ENCODE measurements at places on chromosomes 11 and 22.

DNA sequence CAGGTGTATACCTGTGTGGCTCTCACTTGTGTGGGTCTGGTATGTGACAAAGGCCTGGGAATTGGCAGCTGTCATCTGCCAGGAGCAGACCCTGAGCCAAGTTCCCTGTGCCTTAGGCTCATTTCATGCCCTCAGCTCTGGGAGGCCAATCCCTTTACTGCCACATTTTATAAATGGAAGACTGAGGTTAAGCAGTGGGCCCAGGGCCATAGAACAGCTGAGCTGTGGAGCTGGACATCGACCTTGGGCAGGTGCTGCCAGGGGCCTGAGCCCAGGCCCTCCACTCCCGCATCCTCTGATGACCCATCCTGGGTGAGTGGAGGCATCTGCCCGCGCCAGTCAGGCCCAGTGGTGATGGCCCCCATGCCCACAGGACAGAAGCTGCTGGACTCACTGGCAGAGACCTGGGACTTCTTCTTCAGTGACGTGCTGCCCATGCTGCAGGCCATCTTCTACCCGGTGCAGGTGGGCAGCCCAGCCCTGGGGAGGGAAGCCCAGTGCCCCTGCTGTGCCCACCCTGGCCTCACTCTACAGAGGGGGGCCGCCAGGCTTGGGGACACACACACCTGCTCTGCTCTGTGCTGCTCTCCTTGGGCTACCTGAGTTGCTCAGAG lies 20.9 kb upstream of the ARHGAP8 start:
- DNase-seq: no peak

GRCh38 chr11:62431171-62431901 lies 12.5 kb downstream of the SCGB1A1 start:
- DNase-seq: no peak

DNA sequence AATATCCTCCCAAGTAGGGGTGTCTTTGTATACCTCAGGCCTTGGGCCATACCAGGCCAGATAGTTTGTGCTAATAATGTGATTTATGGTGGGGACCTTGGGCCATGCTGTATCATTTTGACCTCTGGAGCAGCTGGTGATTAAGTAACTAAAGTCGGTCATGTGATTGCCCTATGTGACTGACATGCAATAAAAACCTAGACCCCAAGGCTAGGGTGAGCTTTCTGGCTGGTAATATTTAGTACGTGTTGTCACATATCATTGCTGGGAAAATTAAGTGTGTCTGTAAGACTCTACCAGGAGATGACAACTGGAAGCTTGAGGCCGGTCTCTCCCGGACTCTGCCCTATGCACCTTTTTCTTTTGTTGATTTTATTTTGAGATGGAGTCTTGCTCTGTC lies 12.6 kb upstream of the TFIP11 start:
- DNase-seq: no peak

DNA sequence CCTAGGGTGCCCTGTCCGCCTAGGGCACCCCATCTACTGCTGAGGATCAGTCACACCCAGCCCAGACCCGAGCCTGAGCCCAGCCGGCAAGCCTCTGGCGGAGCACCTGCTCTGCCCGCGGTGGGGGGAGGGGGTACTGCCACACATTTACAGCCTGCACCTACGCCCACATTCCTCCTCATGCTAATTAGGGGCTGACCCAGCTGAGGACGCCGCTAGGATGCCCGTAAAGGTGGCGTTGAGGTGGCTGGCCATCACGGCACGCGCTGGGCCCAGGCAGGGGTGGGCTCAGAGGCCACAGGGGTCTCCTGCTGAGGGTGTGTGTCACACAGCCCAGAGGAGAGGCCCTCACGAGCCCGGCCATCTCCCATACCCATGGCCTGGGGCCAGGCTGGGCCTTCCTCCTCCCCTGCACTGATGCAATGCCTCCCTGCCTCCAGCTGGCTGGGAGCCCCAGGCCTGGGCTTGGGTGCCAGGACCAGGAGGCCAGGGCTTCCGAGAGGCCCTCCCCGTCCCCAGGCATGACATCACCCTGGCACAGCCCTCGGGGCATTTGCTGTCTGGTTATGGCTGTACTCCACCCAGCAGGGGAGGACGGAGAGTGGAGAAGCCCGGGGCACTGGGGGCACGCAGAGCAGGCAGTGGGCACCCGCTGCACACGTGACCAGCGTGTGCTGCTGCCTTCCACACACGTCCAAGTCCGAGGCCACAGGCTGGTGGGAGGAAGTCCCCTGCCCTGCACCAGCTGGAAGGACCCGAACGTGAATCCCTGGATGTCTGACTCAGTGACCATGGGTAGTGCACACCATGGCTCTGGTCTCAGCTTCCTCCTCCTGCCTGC lies 12.7 kb downstream of the DUSP8 start:
- no peak for DNase-seq

GRCh38 chr22:22414266-22414665 lies 94.3 kb downstream of the ZNF280B start:
- DNase-seq: no peak

DNA sequence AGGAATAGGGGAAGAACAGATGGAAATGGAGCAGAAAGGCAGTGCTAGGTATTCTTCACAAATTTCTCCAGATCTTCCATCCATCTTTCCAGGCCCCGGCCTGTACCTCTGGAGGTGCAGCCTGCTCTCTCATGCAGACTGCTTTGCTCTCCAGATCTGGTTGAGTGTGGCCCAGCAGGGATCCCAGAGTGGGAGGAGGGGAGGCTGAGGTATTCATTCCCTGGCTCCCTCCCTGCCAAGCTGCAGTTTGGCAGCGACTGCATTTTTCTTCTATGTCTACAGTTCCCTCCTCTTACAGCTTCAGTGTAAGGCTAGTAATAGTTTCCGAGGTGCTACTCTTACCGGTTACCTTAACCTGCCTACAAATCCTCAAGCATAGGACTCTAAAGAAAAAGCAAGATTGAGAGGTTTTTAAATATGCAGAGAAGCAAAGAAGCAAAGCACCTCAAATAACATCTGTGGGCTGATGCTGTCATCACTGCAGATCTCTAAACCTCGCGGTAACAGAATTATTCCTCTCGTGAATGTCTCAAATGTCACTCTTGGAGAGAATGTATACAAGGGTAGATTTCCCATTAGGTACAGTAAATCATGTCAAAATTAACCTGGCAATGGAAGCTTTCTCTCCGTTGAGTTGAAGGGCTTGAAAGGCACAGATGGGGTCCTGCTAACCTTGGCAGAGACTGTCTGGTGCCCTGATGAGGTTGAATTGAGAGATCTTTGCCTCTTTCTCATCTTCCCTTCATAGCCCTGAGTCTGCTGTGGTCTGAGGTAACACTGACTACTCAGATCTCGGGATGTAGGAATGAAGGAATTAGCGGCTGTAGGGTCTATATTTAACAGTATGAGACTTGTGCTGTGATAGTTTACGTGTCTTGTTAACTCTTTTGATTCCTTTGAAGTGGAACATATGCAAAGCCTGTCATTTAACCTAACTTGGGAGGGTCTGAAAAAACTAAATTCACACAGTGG lies 297.9 kb upstream of the C11orf87 start:
- no peak for DNase-seq

- no peak for DNase-seq
Measured at GRCh38 chr11:77806993-77807392, 13.5 kb downstream of the RSF1 start.

- DNase-seq: no peak
Measured at GRCh38 chr11:72234920-72235319, 9.1 kb downstream of the PHOX2A start.

GRCh38 chr22:33652615-33653014 lies 267.7 kb downstream of the LARGE1 start:
- DNase-seq: no peak

GRCh38 chr11:19680829-19681368 lies 31.7 kb upstream of the NAV2 start:
- no peak for DNase-seq

DNA sequence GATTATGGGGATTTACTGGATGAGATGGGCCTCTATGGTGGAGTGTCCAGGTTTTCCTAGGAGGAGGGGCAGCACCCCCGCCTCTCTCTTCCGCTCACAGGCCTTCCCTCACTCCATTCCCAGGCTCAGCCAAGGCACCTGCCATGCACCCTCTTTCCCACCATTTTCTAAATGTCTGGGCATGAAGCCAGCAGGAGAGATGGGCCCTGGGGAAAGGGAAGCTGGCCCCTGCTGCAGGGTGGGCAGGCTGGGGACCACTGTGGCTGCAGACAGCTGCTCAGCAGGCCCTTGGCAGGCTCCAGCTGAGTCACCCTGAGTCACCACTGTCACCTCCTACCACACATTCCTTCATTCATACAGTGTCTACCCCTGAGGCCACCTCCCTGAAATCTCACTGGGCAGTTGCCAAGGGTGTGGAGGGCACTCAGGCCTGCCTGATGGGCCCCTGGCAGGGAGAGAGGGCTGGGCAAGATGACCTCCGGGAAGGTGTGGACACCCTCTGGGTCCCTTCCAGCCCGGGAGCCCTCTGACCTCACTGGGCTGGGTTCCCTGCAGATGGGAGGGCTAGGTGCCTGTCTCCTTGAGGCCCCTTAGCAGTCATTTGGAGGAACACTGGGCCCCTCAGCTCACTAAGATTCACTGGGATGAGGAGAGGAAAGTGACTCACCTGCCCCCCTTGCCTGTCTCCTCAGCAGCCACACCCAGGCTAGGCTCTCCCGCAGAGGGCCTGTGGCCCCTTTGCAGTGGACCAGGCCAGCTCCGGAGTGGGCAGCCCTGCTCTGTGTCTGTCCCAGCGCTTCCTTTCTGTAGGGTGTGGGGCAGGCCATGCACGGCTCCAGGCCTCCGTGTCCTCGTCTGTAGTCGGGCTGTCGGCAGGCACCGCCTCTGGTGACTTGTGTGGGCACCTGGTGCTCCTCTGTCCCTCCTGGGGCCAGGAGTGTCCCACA lies 7.8 kb downstream of the MYEOV start:
- DNase-seq: no peak

DNA sequence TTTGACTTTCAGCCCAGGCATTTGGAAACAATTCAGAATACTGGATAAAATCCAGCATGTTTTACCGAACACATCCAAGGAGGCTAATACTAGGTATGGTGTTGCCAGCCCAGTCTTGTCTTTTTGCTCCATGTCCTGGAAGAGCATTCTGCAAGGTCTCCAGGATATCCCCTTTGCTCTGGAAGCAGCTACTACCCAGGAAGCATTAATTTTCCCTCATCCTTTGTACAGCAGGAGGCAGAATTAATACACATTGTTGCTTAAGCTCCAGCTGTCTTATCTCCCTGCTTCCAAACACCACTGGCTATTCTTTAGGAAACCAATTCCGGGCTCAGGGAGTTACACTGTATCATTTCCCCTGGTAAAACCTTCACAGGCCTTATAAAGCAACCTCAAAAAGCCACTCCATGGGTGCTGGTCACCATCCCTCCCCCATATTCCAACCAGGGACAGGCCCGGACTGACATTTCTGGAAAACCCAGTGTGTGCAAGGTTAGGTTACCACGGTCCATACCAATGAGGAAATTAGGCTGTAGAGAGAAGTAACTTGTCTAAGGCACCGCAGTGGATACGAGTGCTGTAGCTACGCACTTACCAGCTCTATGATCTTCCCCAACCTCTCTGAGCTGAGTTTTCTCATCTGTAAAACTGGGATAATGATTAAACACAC lies 1.5 kb upstream of the UBASH3B start:
- DNase-seq: no peak

DNA sequence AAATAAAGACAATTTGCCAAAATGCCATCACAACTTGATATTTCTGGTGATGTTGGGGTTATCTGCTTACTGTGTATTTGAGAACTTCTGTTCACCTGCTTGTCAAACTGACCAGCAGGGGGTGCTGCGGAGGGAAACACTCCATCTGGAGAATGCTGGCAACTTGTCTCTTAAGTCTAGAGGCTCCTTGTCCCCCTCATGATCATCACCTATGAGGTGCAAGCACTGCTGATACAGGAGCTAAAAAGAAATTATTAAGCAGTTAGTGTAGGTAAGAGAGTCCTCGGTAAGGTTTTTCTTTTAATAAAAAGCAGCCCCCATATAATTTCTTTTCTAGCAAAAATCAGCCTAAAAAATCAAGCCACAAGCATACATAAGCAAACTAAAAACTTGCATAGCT lies 32.7 kb upstream of the GLYATL1B start:
- peak; percentile 75 for DNase-seq

- no peak for DNase-seq
Measured at GRCh38 chr11:78230161-78230877, 41.6 kb downstream of the USP35 start.

- no peak for DNase-seq
Measured at GRCh38 chr11:133659538-133660201, 127.4 kb upstream of the OPCML start.

DNA sequence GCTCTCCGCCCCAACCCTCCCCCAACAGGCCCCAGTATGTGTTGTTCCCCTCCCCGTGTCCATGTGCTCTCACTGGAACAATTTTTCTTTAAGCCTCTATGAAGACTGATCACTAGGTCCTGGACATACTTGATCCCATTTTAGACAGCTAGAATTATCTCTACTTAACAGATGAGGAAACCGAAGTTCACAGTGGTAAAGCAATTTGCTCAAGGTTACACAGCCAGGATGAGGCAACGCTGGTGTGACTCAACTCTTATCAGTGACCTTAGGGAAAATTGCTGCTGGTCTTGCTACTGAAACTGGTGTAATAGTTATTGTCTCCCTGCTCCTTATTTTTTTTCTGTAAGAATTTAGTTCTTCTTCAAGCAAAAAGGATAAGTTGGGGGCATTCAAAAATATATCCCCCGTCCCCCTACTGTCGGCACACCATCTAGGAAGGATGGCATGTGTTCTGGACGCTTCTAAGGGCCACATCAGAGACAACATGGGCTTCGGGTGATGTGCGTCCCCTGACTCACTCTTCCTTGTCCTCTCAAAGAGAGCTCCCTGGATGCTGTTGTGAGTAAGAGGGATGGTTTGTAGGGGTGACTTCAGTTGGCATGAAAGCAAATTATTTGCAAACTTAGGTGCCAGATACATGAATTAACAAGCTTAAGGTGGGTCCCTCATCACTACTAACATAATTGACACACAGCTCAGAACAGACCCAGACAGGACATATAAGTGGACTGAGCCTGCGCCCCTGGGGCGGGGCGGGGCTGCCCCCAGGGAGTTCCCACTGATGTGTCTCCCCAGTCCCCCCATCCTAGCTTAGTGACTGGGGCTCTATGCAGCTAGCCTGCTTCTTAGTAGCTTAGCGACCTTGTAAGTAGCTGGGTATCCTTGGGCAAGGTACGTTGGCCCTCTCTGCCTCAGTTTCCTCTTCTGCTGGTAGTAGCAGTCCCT lies 23.6 kb upstream of the ALX4 start:
- DNase-seq: no peak

- no peak for DNase-seq
Measured at GRCh38 chr11:117841551-117842031, 17.0 kb upstream of the FXYD2 start.

Measured in stimulated activated CD4-positive, alpha-beta T cell treated with anti-CD3 and anti-CD28 coated beads, Interleukin-12 subunit alpha, Interleukin-12 subunit beta, amount 100 ng/mL, for 24 hours (primary cell).